ENCODE measurements at places on chromosomes 3 and 15. TPM values are rescaled to one million over a fixed set of nuclear protein-coding genes. Genes with fewer than 3 reads are reported as not detected.
A peak's percentile ranks its signal among the peaks of the same experiment; 100 is the strongest.

GRCh38 chr3:129650256-129650872, 43.9 kb upstream of the PLXND1 start:
- no peak for DNase-seq
- peaks cover 34% of the 10 kb centered on the region for H3K4me1 ChIP-seq
- H3K36me3 ChIP-seq: peaks cover 10% of the 10 kb centered on the region

- H3K4me3 ChIP-seq: no peak overlapping the region
- H3K27me3 ChIP-seq: peaks cover 7% of the 10 kb centered on the region
- H3K27ac ChIP-seq: no peak overlapping the region
- peaks cover 5% of the 10 kb centered on the region for H3K4me1 ChIP-seq
- DNase-seq: no peak
These were observed 58.4 kb upstream of the ATP2C1 start for GRCh38 chr3:130835483-130835882.

GRCh38 chr15:61659566-61660190, 400.6 kb downstream of the VPS13C start:
- H3K4me3 ChIP-seq: no peak overlapping the region
- DNase-seq: no peak
- H3K27me3 ChIP-seq: peaks cover 10% of the 10 kb centered on the region
- peaks cover 4% of the 10 kb centered on the region for H3K4me1 ChIP-seq
- no peak overlapping the region for H3K27ac ChIP-seq
- H3K36me3 ChIP-seq: no peaks in the 10 kb centered on the region

DNA sequence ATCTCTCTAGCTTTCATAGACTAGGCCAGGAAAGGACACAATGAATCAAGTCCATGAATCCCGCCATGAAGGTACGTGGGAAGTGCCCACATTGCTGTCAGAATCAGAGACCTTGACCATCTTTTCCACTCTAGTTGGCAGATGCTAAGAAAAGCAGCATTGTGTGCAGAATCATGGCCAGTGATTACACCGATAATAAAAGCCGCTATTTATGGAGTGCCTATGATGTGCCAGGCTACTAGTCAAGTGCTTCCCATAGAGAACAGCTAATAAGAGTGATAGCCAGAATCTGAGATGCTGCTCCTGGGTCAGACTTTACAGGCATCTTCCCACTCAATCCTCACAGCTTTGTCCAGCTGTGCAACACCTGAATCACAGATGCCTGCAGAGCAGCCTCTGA, 13.2 kb upstream of the RPL32 start:
- H3K4me3 ChIP-seq: no peak overlapping the region
- peaks cover 11% of the 10 kb centered on the region for H3K27me3 ChIP-seq
- no peak for DNase-seq
- peaks cover 4% of the 10 kb centered on the region for H3K4me1 ChIP-seq
- no peak overlapping the region for H3K27ac ChIP-seq
- no peaks in the 10 kb centered on the region for H3K36me3 ChIP-seq

GRCh38 chr3:39106851-39107387, 508 bp downstream of the GORASP1 start:
- H3K27me3 ChIP-seq: no peaks in the 10 kb centered on the region
- peak; percentile 72 for DNase-seq
- H3K4me3 ChIP-seq: peak overlapping the region; percentile 97
- H3K36me3 ChIP-seq: peaks cover 16% of the 10 kb centered on the region
- H3K4me1 ChIP-seq: peaks cover 29% of the 10 kb centered on the region
- H3K27ac ChIP-seq: peak overlapping the region; percentile 76

GRCh38 chr3:60316121-60316797, 935.0 kb downstream of the FHIT start:
- no peak overlapping the region for H3K27ac ChIP-seq
- H3K4me3 ChIP-seq: no peak overlapping the region
- peaks cover 3% of the 10 kb centered on the region for H3K27me3 ChIP-seq
- peaks cover 4% of the 10 kb centered on the region for H3K36me3 ChIP-seq

- no peak overlapping the region for H3K27ac ChIP-seq
- H3K4me3 ChIP-seq: no peak overlapping the region
- no peaks in the 10 kb centered on the region for H3K36me3 ChIP-seq
These were observed 4.1 kb upstream of the APOD start for GRCh38 chr3:195587824-195588223.

GRCh38 chr3:32882189-32882588, 64.4 kb downstream of the TRIM71 start:
- no peak for DNase-seq
- no peaks in the 10 kb centered on the region for H3K27me3 ChIP-seq
- H3K4me1 ChIP-seq: peaks cover 28% of the 10 kb centered on the region

GRCh38 chr3:124653797-124654469, 76.3 kb upstream of the UMPS start:
- no peak overlapping the region for H3K4me3 ChIP-seq
- no peaks in the 10 kb centered on the region for H3K4me1 ChIP-seq
- H3K27me3 ChIP-seq: no peaks in the 10 kb centered on the region
- no peak overlapping the region for H3K27ac ChIP-seq
- H3K36me3 ChIP-seq: peaks cover 20% of the 10 kb centered on the region

DNA sequence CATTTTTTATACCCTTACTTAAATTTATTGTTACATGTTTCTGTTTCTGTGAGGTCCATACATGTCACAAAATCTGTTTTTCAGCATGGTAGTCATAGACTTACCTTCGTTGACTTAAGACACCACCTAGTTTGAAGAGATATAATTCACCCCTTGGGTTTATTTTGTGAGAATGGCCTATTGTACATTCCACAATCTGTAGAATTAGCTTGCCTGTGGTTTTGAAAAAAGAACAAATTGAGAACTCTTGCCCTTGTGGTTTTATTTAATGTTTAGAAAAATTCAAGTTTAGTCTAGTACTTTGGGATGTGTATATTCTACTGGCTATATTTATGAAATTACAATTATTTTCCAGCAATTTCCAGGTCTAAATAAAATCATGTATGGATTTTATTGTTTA, 31.6 kb downstream of the FILIP1L start:
- H3K4me1 ChIP-seq: peaks cover 22% of the 10 kb centered on the region
- no peak overlapping the region for H3K27ac ChIP-seq
- peaks cover 3% of the 10 kb centered on the region for H3K27me3 ChIP-seq
- no peak overlapping the region for H3K4me3 ChIP-seq
- no peaks in the 10 kb centered on the region for H3K36me3 ChIP-seq

DNA sequence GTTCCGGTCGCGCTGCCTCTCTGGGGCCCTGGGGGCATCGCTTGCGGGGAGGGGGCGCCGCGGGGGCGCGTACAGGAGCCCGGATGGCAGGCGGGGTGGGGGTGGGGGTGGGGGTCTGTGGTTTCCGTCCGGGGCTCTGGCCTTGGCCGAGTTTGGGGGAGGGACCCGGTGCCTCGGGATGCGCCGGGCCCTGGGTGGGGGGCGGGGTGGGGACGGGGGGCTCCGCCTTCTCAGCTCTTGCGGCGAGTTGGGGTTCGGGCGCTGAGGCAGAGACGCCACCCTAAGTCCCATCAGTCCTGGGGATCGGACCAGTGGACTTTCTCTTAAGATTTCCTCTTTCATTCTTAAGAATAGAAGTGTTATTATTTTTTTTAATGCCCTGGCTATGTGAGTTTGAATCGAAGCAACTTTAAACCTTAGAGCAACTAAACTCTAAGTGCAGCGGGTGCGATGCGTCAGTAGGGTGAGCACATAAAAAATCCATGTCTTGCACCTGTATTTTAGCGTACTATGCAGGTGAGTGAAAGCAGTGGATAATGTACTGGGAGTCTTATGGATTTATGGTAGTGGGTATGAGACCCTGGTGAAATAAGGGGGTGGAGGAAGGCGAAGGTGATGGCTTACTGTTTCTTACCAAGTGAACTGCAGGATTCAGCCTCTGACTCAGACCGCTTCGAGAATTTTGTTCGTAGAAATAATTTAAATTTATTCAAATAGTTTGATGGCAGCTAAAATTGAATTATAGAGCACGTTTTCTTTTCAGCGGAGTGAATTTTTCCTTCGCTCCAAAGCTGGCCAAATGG, 762 bp downstream of the CTNNB1 start:
- peaks cover 4% of the 10 kb centered on the region for H3K36me3 ChIP-seq
- peaks cover 28% of the 10 kb centered on the region for H3K4me1 ChIP-seq
- peak overlapping the region; percentile 87 for H3K27ac ChIP-seq
- no peaks in the 10 kb centered on the region for H3K27me3 ChIP-seq
- no peak for DNase-seq

- H3K36me3 ChIP-seq: no peaks in the 10 kb centered on the region
- no peak overlapping the region for H3K4me3 ChIP-seq
These were observed 43.4 kb upstream of the LMCD1 start for GRCh38 chr3:8458238-8458661.

DNA sequence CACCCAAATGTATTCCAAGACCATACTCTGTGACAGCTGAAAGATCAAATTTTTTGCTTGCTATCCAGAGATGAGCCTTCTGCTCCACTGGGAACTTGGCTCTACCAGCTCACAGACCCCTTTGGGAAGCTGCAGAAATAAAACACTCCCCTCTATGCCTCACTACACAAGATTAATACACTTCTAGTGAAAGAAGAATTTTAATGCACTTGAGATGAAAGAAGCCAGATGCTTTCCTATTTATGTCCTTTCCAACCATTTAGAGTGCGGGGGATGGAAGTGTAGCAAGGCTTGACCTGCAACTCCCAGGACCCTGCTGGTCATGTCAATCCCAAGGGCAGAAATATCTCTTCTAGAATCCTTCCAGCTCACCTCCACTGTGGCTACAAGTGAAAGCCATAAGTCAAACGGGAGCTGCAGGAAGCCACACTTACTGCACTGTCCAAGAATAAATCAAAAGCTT, 34.7 kb downstream of the ANXA2 start:
- peaks cover 25% of the 10 kb centered on the region for H3K4me1 ChIP-seq
- H3K36me3 ChIP-seq: peaks cover 28% of the 10 kb centered on the region
- H3K27ac ChIP-seq: peak overlapping the region; percentile 32
- peak overlapping the region; percentile 6 for H3K4me3 ChIP-seq
- no peak for DNase-seq

- H3K27ac ChIP-seq: no peak overlapping the region
- peaks cover 30% of the 10 kb centered on the region for H3K27me3 ChIP-seq
These were observed 172.7 kb upstream of the TP63 start for GRCh38 chr3:189458528-189458927.

- DNase-seq: no peak
- H3K27me3 ChIP-seq: peaks cover 4% of the 10 kb centered on the region
- H3K27ac ChIP-seq: no peak overlapping the region
- peaks cover 5% of the 10 kb centered on the region for H3K4me1 ChIP-seq
These were observed 996.5 kb downstream of the TUSC7 start for GRCh38 chr3:117706037-117706436.

DNA sequence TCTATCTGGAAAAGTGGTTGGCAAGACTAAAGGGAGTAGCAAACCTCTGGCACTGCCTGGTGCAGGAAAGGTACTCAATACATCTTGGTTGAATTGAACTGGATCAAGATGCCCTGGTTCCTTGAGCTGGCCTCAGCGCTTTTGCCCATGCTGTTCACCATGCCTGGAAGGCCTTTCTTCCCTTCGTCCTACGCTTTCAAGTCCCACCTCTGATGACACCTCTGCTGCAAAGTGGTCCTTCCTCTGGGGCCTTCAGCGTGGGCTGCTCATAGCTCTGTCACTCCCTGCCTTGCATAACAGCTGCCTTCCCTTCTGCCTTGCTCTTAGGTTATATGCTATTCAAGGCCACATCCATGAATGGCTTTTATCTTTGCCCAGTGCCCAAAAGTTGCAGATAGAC, 23.0 kb downstream of the ITGA11 start:
- no peak overlapping the region for H3K4me3 ChIP-seq
- no peaks in the 10 kb centered on the region for H3K36me3 ChIP-seq
- H3K27ac ChIP-seq: no peak overlapping the region
- DNase-seq: peak; percentile 50
- no peaks in the 10 kb centered on the region for H3K27me3 ChIP-seq
- no peaks in the 10 kb centered on the region for H3K4me1 ChIP-seq

DNA sequence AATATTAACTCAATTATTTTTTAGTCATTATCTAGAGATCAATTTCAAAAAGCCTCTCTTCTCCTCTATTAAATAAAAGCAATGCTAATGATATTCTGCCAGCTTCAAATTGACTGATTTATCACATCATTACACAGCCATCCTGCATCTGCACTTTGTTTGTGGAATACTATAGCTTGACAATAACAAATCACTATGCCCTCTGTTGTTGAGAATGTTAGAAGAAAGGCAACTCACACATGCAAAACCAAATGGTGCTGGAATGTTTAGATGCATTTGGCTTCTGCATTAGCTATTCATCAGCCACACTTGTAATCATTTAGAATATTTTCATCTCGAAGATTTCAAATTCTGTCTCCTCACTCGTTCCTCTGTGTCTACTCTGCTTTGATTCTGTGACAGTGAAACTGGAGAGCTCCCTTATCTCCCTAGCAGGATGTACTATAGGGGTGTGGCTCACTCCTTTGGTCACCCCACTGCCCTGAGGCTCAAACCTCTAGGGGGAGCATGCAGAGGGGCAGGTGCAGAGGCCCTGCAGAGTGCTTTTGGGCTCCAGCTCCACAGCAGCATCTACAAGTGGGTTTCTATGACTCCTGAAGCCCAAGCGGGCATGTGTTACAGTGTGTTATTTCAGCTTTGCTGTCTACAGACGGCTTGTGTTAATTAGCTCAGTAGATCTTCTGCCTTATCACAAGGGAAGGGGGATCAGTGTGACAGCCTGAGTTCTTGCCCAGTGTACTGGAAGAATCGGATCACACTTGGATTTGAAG, 454.1 kb upstream of the BCHE start:
- H3K27me3 ChIP-seq: no peaks in the 10 kb centered on the region
- no peak overlapping the region for H3K4me3 ChIP-seq
- no peak overlapping the region for H3K27ac ChIP-seq
- no peak for DNase-seq
- H3K36me3 ChIP-seq: no peaks in the 10 kb centered on the region

GRCh38 chr3:60384341-60384740, 866.9 kb downstream of the FHIT start:
- H3K4me1 ChIP-seq: peaks cover 5% of the 10 kb centered on the region
- peaks cover 3% of the 10 kb centered on the region for H3K27me3 ChIP-seq
- H3K36me3 ChIP-seq: no peaks in the 10 kb centered on the region

DNA sequence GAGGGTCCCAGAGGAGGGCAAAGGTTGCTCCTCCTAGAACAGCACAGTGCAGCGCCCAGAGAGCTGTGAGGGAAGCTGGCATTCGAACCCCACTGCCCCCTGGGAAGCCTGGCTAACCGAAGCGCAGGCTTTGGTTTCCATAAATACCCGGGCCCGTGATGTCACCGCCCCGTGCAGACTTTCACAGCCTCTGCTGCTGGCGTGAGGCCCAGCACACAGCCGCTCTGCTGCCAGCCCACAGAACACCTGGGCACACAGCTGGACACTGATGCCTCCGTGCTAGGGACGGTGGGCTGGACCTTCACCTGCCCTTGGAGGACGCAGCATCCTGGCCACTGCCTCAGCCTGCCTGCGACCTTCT, 1.0 kb downstream of the IQSEC1 start:
- H3K27me3 ChIP-seq: peaks cover 56% of the 10 kb centered on the region
- H3K36me3 ChIP-seq: no peaks in the 10 kb centered on the region
- no peak for DNase-seq
- H3K27ac ChIP-seq: no peak overlapping the region

Gene STRIT1
- total RNA-seq: not detected

Gene ROPN1
- total RNA-seq: not detected

Gene TOPAZ1
- total RNA-seq: not detected

Gene MAGI1
- total RNA-seq: 53.1 TPM

Gene FETUB
- not detected for total RNA-seq

Gene GOLGA8Q
- total RNA-seq: not detected

Gene CCDC54
- total RNA-seq: not detected

Gene CSPG5
- 2.1 TPM for total RNA-seq

Gene CXCR6
- not detected for total RNA-seq

Gene LINS1
- 16.2 TPM for total RNA-seq

Gene CHRM5
- not detected for total RNA-seq

Gene SOX2
- total RNA-seq: 20.5 TPM

Gene DAZL
- not detected for total RNA-seq

Gene TMEM158
- total RNA-seq: 10.1 TPM

Gene CPNE9
- total RNA-seq: 0.59 TPM

Gene EXD1
- not detected for total RNA-seq

Gene DUOX2
- 3.1 TPM for total RNA-seq

Gene HCLS1
- 6.0 TPM for total RNA-seq
